ENCODE measurements at places on chromosomes 11 and 22.

GRCh38 chr22:35611891-35612576 is 5.1 kb downstream of the MB start:
- no peak for DNase-seq

DNA sequence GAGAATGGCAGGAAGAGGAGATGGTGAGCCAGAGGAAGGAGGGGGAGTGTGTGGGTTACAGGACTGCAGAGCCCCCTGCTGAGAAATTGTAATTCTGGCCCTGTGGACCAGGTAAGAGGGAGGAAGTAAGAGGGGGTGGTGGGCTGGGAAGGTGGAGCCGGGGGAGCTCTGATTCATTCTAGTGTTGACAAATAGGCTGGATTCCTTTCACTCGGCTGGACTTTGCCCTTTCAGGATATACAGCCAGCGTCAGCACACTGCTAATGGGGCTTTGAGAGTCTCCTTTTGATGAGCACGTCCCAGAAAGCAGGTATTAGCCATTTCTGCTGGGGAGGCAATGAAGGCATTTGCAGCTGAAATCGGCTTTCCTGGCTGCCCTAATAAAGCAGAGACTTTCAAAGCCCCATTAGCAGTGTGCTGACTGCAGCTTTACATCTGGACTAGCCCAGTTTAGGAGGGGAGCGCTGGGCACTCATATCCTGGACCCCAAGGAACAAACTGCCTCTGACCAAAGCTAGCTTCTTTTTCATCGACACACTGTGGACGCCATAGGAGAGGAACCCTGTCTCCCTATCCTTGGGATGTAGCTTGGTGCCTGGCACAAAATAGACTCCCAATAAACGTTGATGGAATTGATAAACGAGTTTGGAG is 44.8 kb upstream of the CADM1 start:
- no peak for DNase-seq

DNA sequence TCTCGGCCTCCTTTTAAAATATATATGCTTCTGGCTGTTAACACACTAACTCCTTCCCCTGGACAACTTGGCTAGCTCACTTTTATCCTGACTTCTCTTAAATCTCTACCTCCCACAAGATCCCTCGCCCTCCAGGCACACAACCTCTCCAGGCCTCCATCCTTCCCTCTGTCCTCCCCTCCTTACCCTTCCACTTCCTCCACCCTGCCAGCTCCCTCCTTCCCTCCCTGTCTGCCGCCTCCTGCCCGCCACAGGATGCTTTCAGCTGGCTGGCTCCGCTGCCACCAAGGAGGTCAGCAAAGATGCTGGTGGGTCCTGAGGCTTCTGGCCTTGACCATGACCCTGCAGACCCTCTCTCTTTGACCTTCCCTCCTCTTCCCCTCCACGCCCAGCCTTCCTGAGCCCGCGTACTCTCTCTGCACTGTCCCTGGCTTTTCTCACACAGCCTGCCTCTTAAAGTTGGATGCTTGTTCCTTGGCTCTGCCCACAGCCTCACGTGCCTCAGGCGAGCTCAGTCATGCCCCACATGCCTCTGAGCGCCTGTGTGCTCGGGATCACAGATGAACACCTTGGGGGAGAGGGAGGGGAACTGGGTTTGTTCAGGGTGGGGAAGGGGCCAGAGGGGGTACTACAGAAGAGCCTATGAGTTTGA is 6.7 kb downstream of the NFAM1 start:
- no peak for DNase-seq

- no peak for DNase-seq
Observed at GRCh38 chr11:121618516-121618915, 165.7 kb upstream of the SORL1-AS1 start.

DNA sequence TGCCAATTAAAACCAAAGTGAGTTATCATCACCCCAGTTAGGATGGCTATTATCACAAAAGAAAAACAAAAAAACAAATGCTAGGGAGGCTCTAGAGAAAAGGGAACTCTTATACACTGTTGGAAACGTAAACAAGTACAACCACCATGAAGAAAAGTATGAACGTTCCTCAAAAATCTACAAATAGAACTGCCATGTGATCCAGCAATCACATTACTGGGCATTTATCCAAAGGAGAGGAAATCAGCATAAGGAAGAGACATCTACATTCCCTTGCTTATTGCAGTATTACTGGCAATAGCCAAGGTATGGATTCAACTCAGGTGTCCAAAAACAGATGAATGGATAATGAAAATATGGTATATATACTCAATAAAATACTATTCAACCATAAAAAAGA is 1145.1 kb downstream of the LRRC4C start:
- DNase-seq: no peak

GRCh38 chr11:66879999-66880398 is 23.1 kb downstream of the LRFN4 start:
- no peak for DNase-seq

GRCh38 chr11:12824281-12825041 is 150.2 kb downstream of the TEAD1 start:
- DNase-seq: no peak

- DNase-seq: no peak
Observed at GRCh38 chr11:65606876-65607613, 7.0 kb downstream of the MAP3K11 start.

DNA sequence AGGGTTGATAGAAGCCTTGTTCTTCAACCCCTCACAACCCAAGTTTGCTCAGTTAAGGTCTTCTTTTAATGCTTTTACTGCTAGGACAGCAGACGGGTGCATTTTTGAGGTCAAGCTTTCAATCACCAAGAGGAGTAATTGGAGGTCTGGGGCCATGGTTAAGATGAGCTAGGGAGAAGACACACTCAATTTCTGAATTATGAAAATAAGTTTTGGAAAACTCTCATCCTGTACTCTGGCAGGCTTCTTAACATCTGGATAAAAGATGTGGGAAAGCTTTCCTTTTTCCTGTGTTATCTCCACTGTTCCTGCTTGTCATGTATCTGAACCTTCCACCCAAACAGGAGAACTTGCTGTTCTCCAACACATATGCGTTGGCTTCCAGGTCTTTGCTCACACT is 9.7 kb downstream of the ABTB2 start:
- no peak for DNase-seq

DNA sequence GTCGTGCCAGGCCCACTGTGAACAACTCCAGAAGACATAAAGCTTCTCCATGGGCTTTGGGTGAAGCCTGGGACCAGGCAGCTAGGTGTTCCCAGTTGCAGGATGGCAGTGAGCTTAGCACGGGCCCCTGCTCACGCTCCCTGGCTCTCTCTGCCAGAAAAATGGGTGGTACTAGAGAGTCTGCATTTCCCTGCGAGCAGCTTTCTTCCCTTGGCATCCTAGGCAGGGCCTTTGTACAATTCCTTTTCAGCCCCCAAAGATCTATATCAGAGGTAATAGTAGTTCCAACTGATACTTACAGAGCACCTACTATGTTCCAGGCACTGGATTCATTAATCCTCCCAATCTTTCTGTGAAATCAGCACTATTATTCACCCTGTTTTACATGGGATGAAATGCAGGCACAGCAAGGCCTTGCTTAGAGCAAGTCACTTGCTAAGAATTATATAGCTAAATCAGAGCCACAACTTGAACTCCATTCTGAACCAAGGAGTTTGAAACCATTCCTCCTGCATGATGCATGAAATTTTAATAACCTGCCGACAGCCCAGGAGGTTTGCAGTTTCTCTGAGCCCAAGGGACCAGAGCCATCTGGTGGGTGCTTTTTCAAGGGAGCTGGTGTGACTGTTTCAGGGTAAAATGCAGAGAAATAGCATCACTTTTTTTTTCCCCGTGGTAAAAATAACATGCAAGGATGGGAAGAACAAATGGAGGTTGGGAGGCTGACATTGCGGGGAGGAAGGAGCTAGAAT is 22.7 kb downstream of the NAV2 start:
- DNase-seq: no peak

- no peak for DNase-seq
Observed at GRCh38 chr11:76801225-76801624, 18.1 kb downstream of the TSKU start.

DNA sequence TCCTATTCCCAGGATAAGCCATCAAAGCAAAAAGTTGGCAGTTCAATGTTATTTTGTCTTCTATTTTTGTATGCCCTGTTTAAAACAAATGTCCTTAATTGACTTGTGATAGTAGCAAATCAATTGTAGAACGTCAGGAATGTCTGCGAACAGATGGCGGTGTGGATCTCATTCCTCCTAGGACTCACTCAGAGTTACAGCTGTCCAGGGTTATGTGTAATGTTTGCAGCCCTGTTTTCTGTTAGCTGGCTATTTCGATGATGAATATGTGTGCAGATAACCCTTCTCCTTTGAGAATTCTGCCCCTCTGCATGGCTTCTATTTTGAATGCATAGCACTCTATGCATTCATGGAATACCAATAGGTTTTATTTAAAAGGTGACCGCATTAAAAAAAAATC is 1248.0 kb upstream of the CNTN5 start:
- DNase-seq: no peak

DNA sequence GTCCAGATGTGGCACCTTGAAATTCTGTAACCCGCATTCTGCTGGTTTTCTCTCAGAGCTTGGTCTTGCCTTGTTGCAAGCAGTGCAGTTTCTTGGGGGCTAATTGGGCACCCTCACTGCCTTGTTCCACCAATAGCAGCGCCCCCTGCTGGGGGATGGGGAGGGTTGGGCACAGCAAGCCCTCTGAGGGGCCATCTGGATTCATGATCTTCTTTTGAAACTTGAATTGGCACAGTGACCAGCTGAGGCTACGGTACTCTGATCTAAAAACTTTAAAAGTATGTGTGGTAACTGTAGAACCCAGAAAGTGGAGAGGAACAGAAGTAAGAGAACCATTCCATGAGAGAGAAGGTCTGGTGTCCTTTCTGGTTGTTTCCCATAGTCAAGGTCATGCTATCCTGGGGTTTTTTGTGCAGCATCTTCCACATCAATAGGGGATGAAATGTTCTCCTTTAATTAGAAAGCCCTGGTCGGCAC is 64.2 kb downstream of the MED15 start:
- no peak for DNase-seq

- no peak for DNase-seq
Observed at GRCh38 chr22:32533265-32534111, 58.9 kb downstream of the FBXO7 start.

DNA sequence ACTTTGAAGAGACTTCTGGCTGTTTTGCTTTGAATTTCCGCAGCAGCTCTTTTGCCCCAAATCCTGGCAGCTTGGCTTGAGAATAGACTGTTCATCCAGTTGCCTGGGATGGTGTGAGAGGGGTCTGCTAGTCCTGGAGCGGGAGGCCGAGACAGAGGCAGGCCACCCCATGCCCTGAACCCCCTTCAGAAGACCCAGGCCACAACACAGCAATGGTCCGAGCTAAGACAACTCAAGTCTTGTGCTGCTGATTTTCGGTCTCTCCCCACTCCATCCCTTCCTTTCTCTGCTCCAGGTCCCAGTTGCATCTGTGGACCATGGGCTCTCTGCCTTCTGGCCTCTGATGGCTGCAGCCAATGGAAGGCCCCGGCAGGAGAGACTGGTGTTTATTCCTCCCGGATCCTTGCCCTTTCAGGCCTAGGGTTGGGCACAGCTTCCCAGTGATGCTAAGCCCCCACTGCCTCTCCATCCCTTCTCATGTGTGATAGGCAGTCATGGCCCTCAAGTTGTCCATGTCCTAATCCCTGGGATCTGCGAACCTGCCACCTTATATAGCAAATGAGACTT is 31.9 kb upstream of the TP53I11 start:
- no peak for DNase-seq

DNA sequence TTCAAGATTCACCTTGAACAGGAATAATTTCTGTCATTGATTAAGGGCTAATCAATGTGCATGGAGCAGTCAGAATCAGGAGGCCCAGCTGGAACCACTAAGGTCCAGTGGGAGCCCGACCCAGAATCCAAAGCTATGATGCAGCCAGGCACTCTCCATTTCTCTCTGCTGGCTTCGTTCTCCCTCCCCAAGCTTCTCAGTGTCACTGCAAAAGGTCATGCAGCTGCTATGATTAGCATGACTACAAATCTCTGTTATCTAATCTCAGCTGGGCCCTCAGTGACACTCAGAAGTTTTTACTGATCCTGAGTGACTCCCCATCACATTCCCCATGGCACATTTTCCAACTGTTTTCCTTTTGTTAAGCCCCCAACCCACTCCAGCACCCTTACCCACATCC is 31.1 kb upstream of the PRSS23 start:
- no peak for DNase-seq

GRCh38 chr11:2262301-2263070 is 7.9 kb downstream of the ASCL2 start:
- no peak for DNase-seq

DNA sequence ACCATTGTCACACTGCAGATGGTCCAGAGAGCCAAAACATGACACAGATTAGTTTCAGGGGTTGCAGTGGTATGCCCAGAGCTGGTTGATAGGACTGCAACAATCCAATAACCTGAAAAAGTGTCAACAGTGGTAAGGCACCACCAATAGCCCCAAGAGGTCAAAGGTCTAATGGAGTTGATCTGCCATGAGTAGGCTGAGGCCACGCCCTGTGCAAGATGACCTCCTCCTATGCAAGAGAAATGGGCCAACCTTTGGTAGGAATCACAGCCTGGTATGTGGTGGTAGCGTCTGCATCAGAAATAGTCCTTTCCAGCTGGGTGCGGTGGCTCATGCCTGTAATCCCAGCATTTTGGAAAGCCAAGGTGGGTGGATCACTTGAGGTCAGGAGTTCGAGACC is 19.6 kb downstream of the GUCD1 start:
- no peak for DNase-seq

- DNase-seq: no peak
Observed at GRCh38 chr11:116891746-116892145, 54.3 kb upstream of the APOA1 start.

GRCh38 chr11:108752297-108752751 is 87.5 kb downstream of the DDX10 start:
- DNase-seq: no peak

DNA sequence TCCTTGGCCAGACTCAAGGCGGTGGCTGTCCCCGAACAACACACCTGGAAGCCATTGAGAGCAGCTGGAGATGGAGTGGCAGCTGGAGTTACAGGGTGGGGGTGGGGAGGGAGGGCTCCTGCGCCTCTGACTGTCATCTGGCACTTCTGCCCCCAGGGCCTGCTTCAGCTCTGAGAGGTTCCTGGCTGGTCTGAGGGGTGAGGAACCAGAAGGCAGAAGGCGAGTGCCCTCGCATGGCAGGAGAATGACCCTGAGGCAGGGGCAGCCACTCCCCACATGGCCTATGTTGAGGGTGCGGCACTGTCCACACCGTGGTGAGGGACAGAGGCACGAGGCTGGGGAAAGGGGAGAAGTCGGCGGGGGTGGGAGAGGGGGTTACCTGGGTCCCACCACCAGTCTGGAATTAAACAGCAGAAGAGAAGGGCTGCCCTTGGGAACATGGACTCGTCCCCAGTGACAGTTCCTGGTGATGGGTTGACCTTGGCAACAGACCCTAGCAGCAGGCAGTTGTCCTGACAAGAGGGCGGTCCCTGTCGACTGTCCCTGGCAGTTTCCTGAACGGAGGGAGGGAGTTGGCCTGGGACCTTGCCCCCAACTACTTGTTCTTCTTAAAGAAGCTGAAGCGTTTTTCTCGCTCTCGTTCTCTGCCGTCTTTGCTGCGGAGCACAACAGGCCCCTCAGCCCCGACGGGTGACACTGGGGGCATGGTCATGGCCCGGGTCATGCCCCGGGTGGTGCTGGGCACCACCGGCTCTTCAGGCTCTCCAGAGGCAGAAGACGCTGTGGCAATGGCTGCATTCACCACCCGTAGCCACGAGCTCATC is 7.8 kb upstream of the RBM4B start:
- peak; percentile 52 for DNase-seq

- DNase-seq: no peak
Observed at GRCh38 chr11:27545946-27546345, 39.4 kb upstream of the LIN7C start.

- no peak for DNase-seq
Observed at GRCh38 chr22:41996826-41997225, 1.8 kb upstream of the WBP2NL start.

Measured in NCI-H187 (cell line).